ENCODE measurements at places on chromosomes 1 and 21.

GRCh38 chr1:211259638-211260126 lies 516 bp downstream of the RCOR3 start:
- peak; percentile 55 for DNase-seq

DNA sequence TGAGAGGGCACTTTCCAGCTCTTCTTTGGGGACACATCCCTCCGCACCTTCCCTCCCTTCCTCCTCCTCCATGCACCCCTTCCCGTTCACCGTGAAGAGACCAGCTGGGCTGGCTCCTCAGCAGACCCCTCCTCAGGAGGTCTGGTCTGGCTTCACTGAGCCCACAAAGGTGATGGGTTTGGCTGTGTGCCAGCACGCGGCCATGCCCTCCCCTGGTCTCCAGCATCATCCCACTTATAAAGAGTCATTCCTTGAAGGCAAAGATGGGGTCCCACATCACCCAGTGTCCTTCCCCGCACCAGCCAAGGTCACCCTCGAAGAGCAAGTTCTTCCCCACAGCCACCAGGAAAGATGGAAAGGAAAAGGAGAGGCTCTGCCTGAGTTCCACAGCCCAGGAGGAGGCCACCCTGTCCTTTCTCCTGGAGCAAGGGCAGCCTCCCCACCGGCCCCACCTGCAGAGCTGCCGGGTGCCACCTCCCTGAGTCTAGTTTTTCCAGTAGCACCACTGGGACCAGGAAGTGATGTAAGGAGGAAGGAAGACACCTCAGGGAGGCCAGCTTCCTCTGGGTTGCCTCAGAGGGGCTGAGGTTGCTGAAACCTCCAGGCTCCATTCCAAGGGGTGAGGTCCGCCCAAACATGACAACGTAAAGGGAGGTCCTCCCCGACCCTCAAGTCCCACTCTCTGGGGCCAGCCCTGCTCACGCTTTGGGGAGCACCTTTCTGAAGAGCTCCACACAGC lies 32.7 kb downstream of the RIPK4 start:
- DNase-seq, result no peak

GRCh38 chr21:39715804-39716397 lies 29.1 kb upstream of the IGSF5 start:
- peak; percentile 81 for DNase-seq

GRCh38 chr21:15653710-15654109 lies 76.1 kb upstream of the USP25 start:
- DNase-seq, result no peak

DNA sequence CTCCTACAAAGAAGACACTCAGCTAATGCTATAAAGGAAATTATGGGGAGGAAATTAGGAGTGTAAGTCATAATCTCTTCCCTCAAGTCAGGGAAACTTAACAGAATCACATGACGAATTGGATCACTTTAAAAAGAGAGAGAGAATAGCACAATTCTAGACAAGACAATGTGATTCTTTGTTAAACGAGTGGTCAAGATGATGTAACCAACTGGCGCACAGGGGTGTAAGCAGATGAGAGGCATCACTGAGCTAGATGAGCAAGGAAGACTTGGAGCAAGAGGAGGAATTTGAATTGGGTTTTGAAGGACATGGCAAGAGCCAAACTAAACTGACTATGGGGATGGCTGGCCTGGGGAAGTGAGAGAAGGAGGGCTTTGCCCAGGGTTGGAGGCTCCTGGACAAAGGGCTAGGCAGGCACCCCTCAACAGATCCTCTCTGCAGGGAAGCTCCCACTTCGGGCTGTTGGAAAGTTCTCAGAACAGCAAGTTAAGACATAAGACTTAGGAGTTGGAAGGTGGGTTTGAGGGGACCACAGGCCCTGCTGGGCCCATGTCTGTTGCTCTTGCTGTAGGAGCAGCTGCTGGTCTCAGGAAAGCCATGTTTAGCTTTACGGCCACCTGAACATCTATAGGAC lies 123.9 kb upstream of the GRIK3 start:
- no peak for DNase-seq

DNA sequence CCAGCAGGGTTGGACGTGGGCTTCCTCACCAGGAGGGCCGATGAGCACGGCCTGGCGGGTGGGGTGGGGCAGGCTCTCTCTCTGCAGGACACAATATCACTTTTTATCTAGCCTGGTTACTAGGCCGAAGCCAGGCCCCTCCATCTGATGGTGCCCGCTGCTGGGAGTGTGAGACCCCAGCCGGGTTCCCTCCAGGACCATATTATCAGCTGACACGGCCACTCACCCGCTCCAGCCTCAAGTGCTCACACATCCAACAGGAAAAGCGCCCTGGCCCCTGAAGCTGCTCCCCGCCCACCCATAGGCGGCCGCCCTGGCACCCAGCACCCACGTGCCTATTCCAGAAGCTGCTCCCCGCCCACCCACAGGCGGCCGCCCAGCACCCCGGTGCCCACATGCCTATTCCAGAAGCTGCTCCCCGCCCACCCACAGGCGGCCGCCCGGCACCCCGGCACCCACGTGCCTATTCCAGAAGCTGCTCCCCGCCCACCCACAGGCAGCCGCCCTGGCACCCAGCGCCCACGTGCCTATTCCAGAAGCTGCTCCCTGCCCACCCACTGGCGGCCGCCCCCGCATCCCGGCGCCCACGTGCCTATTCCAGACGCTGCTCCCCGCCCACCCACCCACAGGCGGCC lies 5.0 kb downstream of the SLC19A1 start:
- no peak for DNase-seq

GRCh38 chr1:90834354-90834885 lies 117.3 kb upstream of the BARHL2 start:
- no peak for DNase-seq

DNA sequence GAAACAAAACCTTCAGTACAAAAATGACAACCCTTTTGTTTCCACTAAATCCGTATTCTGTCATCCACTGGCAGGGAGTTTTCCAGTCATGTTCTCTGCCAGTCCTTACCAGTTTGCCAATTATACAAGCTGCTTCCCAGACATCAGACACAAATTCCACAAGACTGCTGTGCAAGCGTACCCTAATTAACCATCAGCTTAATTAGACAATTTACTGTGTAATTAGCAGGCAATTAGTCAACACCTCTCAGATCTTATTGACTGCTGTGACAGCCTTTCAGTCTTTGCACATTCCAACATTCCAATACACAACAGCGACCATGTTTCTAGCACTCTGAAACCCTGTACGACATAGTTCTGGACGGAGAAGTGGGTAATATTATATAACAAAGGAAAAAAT lies 420.1 kb downstream of the DPYD start:
- no peak for DNase-seq

DNA sequence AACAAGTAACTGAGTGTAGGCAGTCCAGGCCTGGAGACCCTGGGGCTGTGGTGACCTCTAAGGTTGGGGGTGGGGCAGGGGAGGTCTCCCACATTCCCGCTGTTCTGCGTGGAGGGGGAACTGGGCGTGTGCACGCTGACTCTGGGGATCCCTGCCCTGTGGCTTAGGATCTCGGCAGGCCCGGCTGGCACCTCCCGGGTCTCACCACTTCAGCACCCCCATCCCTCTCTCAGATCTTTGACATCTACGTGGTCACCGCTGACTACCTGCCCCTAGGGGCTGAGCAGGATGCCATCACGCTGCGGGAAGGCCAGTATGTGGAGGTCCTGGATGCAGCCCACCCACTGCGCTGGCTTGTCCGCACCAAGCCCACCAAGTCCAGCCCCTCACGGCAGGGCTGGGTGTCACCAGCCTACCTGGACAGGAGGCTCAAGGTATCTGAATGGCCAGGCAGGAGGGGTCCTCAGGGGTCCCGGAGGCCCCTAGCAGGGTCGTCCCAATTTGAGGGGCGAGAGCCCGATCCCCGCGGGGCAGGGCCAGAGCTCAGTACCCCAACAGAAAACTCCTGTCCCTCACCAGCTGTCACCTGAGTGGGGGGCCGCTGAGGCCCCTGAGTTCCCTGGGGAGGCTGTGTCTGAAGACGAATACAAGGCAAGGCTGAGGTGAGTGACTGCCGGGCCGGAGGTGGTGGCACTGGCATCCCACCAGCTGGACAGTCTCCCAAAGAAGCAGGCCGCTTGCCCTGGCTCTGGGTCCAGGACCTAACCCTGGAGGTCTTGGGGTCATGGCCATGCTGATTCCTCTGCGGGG lies 68.7 kb downstream of the TRIM11 start:
- no peak for DNase-seq

All from GM23338 (cell line).